ENCODE measurements at places on chromosomes 16 and 17.

DNA sequence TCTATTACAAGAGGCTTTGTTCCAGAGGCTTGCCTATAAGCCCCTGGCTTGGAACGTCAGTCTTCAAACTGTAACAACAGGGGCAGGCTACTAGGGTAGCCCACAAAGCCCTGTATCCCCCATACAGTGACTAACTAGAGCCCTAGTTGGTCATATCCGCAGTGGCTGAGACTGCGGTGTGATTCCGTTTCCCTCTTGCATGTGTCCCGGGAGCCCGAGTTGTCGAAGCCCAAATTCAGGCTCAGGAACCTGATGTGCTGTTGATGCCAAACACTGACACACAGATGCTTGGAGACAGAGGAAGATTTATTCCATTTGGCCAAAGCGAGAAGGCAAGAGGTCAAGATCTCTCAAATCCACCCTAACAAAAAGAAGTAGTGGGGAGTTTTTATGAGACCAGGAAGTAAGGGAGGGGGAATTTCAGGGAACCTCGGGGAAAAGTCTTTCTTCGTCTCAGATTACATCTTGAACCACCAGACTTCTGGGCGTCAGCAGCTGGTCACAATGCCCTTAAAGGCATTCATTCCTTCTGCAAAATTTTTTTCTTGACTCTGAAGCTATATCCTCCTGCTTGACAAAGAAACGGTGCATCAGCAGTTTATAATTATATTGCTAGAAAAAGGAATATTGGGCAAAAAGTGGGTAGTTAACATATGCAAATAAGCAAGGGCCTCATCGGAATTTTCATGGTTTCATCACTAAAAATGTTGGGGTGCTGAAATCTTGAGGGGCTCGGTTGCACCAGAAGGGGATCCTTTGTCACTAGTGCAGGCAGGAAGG, 879 bp downstream of the SLFN5 start:
- DNase-seq: no peak

DNA sequence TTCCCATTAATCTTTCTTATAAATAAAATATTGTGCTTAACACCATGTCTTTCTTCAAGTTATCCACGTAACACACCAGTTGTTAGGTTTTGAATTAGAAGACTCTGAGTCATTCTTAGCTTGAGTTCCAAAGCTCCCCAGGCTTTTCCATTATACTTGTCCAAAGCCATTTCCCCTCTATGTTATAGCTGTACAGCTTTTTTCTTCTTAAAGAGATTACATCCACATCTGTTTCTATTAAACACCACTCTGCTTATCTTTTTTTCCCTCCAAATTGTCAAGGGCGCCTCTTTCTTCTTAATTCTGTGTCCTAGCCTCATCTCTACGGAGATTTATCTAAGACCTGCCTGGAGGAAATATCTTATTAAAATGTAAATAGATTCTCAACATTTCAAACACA, 139.4 kb upstream of the CPHXL start:
- DNase-seq: no peak

- DNase-seq: no peak
Measured at GRCh38 chr17:80010283-80010858, 25.3 kb downstream of the TBC1D16 start.

GRCh38 chr17:77210946-77211541, 70.3 kb downstream of the SEC14L1 start:
- DNase-seq: no peak

DNA sequence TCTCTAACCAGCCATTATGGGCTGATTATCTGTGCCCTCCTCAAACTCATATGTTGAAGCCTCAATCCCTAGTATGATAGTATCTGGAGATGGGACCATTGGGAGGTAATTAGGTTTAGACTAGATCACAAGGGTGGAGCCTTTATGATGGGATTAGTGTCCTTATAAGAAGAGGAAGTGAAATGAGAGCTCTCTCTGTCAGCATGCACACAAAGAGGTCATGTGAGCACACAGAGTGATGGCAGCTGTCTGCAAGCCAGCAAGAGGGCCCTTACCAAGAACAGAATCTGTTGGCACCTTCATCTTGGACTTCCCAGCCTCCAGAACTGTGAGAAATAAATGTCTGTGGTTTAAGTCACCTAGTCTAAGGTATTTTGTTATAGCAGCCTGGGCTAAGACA, 101.9 kb downstream of the PCTP start:
- DNase-seq: no peak

- no peak for DNase-seq
Measured at GRCh38 chr17:59361916-59362810, 30.7 kb downstream of the YPEL2 start.

GRCh38 chr17:11028349-11028748, 190.5 kb upstream of the PIRT start:
- DNase-seq: no peak

DNA sequence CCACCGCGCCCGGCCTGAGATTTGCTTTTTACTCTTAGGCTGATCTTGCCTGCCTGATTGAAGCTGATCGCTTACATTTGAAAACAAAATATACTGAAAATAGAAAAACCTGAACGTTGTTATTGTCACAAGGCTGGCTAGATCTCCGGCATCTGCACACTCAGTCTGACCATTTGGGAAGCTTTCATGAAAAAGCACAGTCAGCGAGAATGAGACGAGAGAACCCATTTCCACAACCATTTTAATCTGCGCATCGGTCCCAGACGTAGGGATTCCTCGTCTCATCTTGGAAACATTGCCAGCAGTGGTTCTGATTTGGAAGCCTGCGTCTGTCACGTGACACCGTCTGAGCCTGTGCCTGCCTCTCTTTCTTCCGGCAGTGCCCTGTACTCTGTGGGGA, 20.9 kb downstream of the SPG7 start:
- no peak for DNase-seq

- DNase-seq: no peak
Measured at GRCh38 chr17:19306160-19307111, 56.1 kb downstream of the B9D1 start.

DNA sequence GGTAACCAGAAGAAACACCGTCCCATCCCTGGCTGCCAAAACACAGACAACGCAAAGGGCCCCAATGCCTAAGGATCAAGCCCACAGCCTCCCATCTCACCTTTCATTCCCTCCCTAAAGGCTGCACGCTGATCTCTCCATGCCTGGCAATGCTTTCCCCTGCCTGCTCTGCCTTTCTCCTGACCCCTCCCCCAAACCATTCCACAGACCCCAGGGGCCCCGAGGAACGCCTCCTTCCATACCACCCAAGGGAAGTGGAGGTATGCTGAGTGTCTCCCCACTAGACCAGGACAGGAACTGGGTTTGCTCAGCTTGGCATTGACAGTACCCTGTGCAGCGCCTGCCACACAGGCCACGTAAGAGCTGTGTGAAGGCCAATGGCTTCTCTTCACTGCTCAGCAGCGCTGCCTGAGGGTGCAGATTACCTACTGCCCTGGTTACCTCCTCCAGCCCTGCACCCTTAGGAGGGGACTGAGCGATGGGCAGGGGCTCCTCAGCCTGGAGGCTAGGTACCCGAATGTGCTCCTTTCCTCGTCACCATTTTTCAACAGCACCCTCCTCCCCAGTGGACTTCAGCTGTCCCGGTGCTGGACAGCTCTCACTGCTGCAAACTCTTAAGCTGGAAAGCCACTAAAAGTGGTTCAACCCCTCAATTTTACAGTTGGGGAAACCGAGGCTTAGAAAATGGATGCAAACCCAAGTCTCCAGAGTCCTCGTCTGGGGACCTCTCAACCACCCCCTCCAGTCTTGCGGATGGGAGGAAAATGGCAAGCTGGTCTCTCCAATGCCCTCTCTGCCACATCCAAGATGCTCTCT, 45.0 kb downstream of the SRCIN1 start:
- DNase-seq: no peak

- DNase-seq: no peak
Measured at GRCh38 chr17:16491131-16491702, 776 bp downstream of the LRRC75A start.

- no peak for DNase-seq
Measured at GRCh38 chr17:73452009-73452408, 140.2 kb upstream of the CDC42EP4 start.

GRCh38 chr17:78933959-78934568, 8.9 kb upstream of the TIMP2 start:
- peak; percentile 97 for DNase-seq

- DNase-seq: peak; percentile 73
Measured at GRCh38 chr16:50210266-50211038, 55.9 kb upstream of the ADCY7 start.

- no peak for DNase-seq
Measured at GRCh38 chr17:40343219-40344119, 21.1 kb downstream of the GJD3 start.
